ENCODE measurements at places on chromosomes 3 and 15.

- no peak for DNase-seq
Measured at GRCh38 chr3:140122183-140122582, 187.2 kb downstream of the CLSTN2 start.

DNA sequence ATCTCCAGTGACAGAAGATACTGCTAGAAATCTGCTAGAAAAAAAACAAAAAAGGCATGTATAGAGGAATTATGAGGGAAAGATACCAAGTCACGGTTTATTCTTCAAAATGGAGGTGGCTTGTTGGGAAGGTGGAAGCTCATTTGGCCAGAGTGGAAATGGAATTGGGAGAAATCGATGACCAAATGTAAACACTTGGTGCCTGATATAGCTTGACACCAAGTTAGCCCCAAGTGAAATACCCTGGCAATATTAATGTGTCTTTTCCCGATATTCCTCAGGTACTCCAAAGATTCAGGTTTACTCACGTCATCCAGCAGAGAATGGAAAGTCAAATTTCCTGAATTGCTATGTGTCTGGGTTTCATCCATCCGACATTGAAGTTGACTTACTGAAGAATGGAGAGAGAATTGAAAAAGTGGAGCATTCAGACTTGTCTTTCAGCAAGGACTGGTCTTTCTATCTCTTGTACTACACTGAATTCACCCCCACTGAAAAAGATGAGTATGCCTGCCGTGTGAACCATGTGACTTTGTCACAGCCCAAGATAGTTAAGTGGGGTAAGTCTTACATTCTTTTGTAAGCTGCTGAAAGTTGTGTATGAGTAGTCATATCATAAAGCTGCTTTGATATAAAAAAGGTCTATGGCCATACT lies 4.0 kb downstream of the B2M start:
- DNase-seq, result no peak

DNA sequence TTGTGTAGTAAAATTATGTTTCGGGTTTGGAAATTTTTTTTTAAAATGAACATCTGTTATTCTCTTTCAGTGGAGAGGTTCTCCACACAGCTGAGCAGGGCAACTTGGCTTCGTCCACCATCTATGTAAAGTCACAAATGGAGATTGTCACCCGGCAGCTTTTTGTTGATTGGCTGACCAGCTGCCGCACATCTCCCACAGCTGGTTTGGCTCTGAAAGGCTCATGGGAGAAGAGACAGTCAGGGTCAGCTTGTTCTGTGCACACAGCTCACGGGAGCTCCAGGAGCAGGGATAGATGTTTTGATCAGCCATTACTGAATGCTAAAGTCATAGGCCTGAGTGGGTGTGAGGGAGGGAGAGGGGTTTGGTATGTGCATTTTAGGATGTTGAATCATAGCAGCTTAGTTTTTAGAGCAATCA lies 12.9 kb upstream of the CCDC80 start:
- no peak for DNase-seq

DNA sequence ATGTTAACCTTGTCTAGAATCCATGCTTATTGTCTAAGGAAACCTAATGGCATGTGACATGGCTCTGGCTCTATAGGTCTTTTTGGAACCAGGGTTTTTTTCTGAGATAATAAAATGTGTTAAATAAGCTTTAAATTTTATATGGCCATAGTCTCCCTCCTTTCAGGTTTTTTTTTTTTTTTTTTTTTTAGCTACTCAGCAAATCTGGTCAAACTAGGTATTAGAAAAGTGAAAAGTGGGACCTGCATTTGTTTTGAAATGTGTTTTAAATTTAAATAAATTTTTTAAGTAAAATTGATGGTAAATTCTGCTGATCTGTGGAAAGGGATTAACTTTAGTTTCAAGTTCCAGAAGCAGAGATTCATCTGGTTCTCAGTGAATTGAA lies 52.1 kb upstream of the NANOGP8 start:
- DNase-seq, result no peak

DNA sequence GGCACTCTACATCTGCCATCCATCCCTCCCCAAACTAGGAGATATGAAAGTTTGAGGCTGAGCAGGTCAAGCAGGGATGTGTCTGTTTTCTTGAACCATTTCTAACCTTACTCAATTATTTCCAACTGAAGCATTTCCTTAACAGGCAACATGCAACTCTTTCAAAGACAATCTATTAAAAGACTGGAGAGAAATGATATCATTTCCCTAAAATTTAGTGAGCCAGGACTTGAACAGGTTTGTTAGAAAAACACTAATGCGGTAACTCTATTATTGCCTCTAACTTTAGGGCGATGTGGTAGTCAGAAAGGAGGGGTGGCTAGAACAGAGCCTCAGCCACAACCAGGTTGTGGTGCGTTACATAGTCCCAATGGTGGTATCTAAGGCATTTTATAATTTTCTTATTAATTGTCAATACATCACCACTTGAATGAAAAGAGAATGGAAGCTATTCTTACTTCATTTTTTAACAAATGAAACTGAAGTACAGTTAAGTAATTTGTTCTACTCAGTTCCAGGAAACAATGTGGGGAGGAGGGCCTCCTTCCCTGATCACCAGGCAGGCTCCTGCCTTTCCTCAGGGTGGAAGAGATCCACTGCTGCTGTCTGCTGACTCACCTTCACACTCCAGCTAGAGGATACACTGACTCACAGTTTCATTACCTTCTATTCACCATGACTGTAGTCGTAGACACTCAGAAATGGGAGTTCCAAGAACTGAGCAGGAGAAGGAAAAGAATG lies 22.8 kb downstream of the MYO1E start:
- DNase-seq, result no peak

DNA sequence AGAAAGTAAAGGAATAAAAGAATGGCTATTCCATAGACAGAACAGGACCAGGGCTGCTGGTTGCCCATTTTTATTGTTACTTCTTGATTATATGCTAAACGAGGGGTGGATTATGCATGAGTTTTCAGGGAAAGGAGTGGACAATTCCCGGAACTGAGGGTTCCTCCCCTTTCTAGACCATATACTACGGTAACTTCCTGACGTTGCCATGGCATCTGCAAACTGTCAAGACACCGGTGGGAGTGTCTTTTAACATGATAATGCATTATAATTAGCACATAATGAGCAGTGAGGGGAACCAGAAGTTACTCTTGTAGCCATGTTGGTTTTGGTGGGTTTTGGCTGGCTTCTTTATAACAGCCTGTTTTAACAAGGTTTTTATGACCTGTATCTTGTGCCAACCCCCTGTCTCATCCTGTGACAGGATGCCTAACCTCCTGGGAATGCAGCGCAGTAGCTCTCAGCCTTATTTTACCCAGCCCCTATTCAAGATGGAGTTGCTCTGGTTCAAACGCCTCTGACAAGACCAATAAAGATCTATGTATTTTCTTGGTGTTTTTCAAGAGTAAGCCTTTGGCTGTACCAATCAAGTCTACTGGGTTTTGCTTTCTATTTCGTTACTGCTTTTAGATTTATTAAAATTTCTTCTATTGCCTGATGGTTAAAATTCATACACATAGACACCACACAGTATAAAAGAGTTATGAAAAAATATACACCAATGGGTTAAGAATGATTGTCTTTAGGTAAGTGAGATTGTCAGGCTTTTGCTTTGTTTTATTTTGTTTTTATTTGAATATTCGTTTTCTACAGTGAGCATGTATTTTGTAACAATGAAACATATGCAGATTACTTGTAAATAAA lies 37.4 kb upstream of the CTDSPL start:
- DNase-seq, result no peak

- no peak for DNase-seq
Measured at GRCh38 chr3:25259871-25260270, 168.2 kb upstream of the RARB start.

DNA sequence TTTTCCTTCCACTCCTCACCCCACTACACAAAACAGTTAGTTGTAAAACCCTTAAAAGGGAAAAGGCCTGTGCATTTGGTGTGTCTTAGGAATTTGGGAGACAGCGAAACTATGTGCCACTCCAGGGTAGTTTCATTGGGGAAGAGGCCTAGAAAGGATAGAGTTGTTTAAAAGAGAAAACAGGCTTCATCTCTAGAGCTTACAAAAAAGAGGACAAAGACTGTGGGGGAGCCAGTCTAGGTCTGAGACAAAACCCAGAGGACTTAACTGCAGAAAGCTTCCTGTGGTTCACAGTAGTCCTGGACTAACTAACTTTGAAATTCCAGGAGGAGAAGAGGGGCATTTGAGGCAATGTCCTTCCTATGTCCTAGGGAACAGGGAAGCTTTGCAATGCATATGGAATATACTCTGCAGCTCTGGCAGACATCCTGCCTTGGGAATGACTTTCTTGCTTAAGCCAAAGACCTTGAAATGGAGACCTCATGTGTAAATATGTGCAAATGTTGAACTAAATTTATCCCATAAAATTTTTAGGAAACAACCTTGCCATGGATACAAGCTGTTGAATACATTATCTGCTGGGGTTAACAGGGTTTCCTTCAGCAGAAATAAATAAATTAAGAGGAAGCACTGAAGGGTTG lies 159.4 kb downstream of the LSAMP start:
- no peak for DNase-seq

DNA sequence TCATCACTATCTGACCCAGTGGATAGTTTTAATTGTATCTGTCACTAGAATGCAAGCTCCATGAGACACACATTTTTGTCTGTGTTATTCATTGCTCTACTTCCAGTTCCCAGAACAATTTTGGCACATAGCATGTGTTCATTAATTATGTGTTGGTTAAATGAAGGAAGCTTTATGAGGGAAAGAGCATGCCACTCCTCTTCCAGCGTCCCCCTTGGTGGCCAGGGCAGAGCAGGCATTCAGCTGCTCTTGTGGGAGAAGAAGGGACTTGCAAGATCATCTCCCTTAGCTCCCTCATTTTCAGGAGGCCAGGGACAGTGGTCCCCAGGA lies 489 bp upstream of the GALNT15 start:
- DNase-seq, result no peak

DNA sequence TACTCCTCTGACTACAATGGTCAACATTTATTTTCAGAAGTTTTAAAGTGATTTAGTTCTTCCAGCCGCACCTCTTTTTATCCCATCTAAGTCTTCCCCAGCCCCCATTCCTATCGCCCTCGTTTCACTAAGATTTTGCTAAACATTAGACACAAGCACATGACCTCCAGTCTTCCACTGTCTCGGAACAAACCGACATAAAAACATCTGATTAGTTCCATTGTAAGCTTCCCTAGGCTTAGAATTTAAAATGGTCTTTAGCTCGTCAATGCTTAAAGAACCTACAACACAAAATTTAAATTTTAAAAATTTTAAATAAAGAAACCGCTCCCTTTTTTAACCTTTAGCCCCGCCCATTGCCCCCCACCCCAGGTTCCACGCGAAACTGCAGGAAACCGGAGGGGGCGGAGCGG lies 284 bp upstream of the TSC22D2 start:
- no peak for DNase-seq

DNA sequence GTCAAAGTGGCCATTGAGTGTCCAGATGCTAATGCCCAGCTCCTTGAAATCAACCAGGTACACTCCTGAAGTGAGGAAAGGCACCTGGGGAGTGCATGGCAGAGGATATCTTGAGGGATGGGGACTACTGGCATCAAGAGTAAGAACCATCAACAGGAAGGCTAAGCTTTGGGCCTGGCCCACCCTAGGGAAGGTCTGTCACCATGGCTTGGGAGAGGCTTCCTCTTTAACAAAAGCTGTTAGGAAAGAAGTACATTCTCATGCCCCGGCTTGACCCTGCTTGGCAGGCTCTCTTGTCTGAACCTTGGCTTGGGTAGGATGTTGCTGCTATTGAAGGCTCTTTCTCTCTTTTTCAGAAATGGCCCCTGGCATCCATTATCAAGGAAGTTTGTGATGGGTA lies 43.7 kb upstream of the TUBGCP5 start:
- DNase-seq, result no peak

DNA sequence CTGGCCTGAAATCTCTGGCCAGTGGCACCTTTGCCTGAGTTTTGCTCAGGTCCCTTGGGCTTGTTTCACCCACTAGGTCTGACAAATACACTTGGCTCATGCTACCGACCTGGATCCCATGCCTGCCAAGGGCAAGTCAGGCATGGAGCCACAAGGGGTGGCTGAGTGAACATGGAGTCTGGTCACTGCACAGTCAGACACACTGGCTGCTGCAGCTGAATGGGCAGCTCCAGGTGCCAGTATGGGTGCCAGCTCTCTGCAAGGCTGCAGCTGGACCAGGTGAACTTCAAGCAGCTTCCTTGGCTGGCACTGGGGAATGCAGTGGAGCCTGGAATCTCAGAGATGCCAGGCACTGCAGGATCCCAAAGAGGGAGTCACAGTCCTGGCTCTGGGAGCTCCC lies 170.3 kb downstream of the NECTIN3 start:
- no peak for DNase-seq

GRCh38 chr3:110521019-110521418 lies 550.6 kb upstream of the NECTIN3 start:
- no peak for DNase-seq

GRCh38 chr3:46984591-46985459 lies 5.4 kb downstream of the NBEAL2 start:
- DNase-seq, result no peak

DNA sequence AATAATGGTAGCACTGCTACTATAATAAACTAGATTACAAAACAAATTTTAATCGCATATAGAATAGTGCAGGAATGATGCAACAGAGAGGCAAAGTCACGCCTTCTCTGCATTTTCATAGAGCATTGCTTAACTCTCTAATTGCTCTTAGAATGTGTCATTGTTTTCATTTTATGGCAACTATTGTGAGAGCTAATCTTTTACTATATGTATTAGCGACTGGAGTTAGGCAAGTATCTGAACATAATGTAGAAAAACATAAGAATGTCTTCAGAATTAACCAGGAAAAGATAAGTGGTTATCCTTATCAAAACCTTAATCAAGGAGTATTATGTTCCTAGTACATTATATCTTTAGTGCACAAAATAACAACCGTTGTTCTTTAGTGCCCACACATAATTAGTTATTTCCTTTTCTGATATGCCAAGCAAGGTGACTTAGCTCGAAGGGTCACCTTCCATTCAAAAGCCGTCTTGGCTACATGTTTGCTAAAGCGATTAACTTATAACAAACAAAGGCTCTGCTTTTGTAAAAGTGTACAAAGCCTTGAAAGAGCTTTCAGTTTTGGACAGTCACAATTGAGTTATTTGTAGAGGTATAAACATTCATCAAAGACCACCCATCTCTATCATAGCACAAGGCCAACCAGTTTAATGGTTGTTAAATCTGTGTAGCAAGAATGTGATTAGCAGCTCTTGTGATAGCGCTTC lies 1328.9 kb downstream of the ROBO2 start:
- DNase-seq, result no peak

- no peak for DNase-seq
Measured at GRCh38 chr3:160129459-160130061, 95.7 kb upstream of the C3orf80 start.

DNA sequence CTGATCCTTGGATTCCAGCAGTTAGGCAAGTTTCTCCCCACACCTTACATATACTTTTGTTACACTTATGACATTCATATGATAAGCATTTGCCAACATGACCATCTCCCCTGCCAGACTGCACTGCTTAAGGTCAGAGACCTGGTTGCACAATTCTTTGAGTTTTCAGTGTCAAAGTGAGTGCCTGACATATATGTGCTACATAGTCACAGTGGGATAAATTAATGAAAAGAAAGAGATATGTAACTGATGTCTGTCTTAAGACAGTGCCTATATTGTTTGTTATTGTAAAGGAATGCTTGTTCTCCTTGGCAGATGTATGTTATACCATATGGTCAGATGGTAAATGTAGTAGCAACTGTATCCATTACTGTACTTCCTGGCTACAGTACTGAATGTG lies 3.5 kb upstream of the DCUN1D1 start:
- DNase-seq, result no peak

- no peak for DNase-seq
Measured at GRCh38 chr3:55435491-55435890, 51.6 kb downstream of the WNT5A start.

- no peak for DNase-seq
Measured at GRCh38 chr3:55651011-55651410, 163.9 kb upstream of the WNT5A start.

Data from WTC11 (cell line).